ENCODE measurements at places on chromosomes 5 and 9. TPM values are rescaled to one million over a fixed set of nuclear protein-coding genes. Genes with fewer than 3 reads are reported as not detected.

- no peak for DNase-seq
- H3K27me3 ChIP-seq, result no peaks in the 10 kb centered on the region
- no peaks in the 10 kb centered on the region for H3K36me3 ChIP-seq
- no peak overlapping the region for H3K4me3 ChIP-seq
- peaks cover 11% of the 10 kb centered on the region for H3K4me1 ChIP-seq
- no peak overlapping the region for H3K27ac ChIP-seq
These were observed 37.8 kb downstream of the WDR36 start for GRCh38 chr5:111129938-111130337.

- DNase-seq, result no peak
- H3K27me3 ChIP-seq, result no peaks in the 10 kb centered on the region
These were observed 37.1 kb upstream of the NR3C1 start for GRCh38 chr5:143440448-143441115.

DNA sequence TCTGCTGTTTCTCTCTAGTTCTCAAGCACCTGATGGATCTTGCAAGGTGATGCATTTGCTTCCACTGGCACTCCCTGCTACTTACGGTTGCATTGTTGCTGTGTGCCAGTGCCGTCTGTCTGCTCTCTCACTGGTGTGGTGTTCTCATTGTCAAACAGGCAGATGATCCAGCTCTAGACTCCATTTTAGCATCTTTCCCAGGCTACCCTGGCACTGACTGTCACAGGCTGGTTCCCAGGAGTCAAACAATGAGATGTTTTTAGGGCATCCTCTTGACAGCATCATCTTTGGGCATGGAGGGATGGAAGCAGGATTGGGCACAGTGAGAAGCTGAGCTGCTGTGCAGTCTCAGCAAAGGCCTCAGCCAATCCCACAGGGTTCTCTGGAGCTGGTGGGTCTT lies 12.9 kb downstream of the MTRR start:
- no peak for DNase-seq
- peaks cover 2% of the 10 kb centered on the region for H3K4me1 ChIP-seq
- no peak overlapping the region for H3K4me3 ChIP-seq
- no peak overlapping the region for H3K27ac ChIP-seq
- H3K36me3 ChIP-seq, result no peaks in the 10 kb centered on the region

ADAMTSL1 gene
- 6.1 TPM for total RNA-seq

GRCh38 chr9:120886490-120886967 lies 9.5 kb upstream of the PHF19 start:
- peaks cover 1% of the 10 kb centered on the region for H3K4me1 ChIP-seq
- DNase-seq, result no peak
- no peak overlapping the region for H3K27ac ChIP-seq

DNA sequence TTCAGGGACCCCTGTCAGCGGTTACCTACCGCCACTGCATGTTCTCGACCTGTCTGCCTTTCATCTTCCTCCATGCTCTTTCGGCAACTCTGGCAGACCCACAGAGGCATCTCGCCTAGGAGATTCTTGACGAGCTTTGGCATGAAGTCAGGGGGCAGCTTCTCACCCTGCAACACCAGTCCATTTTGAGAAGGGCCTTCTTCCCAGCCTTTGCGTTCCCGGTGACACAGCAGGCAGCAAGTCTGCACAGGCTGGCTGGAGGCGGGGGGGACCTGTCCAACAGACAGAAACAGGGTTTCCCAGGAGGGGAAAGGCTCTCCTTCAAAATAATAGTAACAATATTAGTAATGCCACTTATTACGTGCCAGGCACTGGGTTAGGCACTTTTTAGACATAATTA lies 15.5 kb downstream of the FAM193B start:
- H3K4me3 ChIP-seq, result no peak overlapping the region
- no peaks in the 10 kb centered on the region for H3K27me3 ChIP-seq
- H3K27ac ChIP-seq, result no peak overlapping the region
- no peak for DNase-seq
- H3K4me1 ChIP-seq, result peaks cover 8% of the 10 kb centered on the region

- no peak for DNase-seq
- H3K36me3 ChIP-seq, result no peaks in the 10 kb centered on the region
- no peak overlapping the region for H3K27ac ChIP-seq
These were observed 1133.2 kb upstream of the CDH18 start for GRCh38 chr5:21121213-21121612.

DNA sequence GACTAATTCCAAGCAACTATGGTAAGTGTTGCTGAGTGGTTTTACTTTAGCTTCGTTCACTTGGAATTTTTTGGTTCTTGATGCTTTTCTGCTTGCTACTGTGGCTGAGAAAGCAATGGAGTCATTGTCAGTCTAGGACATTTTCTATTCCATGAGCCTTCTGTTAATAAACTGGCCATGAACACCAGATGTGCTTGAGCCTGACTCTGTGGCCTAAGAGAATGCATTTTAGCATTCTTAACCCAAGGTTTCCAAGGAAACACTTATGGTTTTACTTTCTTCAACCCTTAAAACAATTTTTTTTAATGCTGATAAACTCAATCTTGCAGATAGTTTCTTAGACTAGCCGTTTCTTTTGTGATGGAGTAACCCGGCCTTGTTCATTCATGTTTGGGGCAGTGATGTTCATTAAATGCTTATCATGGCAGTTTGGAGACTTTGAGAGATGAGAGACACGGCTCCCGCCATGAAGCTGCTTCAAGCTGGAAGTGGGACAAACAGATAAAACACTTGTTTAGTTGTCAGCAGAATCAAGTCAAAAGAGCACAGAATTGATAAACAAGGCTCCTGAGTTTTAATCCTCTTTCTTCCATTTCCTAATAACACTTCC lies 42.4 kb downstream of the OSTF1 start:
- DNase-seq, result no peak
- H3K27me3 ChIP-seq, result no peaks in the 10 kb centered on the region
- H3K4me3 ChIP-seq, result no peak overlapping the region
- no peaks in the 10 kb centered on the region for H3K4me1 ChIP-seq
- no peaks in the 10 kb centered on the region for H3K36me3 ChIP-seq
- no peak overlapping the region for H3K27ac ChIP-seq

- H3K27me3 ChIP-seq, result no peaks in the 10 kb centered on the region
- no peaks in the 10 kb centered on the region for H3K36me3 ChIP-seq
- no peak overlapping the region for H3K4me3 ChIP-seq
- H3K27ac ChIP-seq, result no peak overlapping the region
These were observed 6.6 kb downstream of the AK1 start for GRCh38 chr9:127870887-127871286.

JAKMIP2 gene
- 0.24 TPM for total RNA-seq

EGFL7 gene
- 38.1 TPM for total RNA-seq

SMIM32 gene
- total RNA-seq, result not detected

DNA sequence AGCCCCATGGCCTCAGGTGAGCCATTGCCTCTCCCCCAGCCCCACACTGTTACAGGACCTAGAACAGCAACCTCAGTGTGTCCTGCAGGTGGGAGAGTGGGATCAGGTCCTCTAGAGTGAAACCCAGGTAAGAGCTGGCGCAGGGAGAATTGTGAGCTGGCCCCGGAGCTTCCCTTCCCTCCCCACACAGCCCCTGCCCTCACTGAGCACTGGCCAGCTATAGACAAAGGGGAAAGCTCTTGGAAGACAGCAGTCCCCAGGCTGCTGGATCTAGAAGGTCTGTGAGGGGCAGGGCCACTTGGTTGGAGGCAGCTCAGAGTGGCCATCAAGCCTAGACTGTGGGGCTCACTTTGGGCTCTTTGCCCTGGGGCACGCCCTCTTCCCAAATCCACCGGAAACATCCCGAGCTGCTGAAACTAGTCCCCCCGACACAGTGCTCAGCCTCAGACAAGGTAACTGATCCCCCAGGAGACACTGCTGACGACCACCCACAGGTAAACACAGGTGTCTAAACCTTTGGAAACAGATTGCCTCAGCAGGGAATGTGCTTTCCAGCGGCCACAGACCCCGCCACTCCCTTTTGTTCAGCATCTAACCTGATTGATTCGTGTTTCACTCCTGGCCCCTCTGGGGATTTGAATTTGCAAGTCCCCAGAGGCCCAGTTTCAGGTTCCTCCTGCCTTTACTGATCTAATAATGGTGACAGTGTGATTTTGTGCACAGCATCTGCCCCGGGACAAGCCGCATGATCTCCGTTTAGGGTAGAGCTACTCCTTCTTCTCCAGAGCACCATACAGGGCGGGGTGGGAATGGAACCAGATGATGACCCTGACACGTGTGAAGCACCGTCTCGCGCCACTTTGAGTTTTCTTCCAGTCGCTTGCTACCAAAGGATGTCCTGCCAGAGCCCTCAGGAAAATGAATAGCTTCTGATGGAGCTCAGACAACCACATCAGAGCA lies 42.2 kb upstream of the ADAMTS2 start:
- no peak for DNase-seq
- H3K4me1 ChIP-seq, result no peaks in the 10 kb centered on the region
- H3K27ac ChIP-seq, result no peak overlapping the region
- no peaks in the 10 kb centered on the region for H3K36me3 ChIP-seq
- no peaks in the 10 kb centered on the region for H3K27me3 ChIP-seq

MARVELD2 gene
- total RNA-seq, result 0.83 TPM

HAVCR2 gene
- total RNA-seq, result 4.9 TPM

GRCh38 chr5:90865180-90865579 lies 306.6 kb downstream of the ADGRV1 start:
- no peak overlapping the region for H3K4me3 ChIP-seq
- no peak overlapping the region for H3K27ac ChIP-seq
- H3K4me1 ChIP-seq, result no peaks in the 10 kb centered on the region
- H3K27me3 ChIP-seq, result no peaks in the 10 kb centered on the region

LHFPL2 gene
- 45.1 TPM for total RNA-seq

DNA sequence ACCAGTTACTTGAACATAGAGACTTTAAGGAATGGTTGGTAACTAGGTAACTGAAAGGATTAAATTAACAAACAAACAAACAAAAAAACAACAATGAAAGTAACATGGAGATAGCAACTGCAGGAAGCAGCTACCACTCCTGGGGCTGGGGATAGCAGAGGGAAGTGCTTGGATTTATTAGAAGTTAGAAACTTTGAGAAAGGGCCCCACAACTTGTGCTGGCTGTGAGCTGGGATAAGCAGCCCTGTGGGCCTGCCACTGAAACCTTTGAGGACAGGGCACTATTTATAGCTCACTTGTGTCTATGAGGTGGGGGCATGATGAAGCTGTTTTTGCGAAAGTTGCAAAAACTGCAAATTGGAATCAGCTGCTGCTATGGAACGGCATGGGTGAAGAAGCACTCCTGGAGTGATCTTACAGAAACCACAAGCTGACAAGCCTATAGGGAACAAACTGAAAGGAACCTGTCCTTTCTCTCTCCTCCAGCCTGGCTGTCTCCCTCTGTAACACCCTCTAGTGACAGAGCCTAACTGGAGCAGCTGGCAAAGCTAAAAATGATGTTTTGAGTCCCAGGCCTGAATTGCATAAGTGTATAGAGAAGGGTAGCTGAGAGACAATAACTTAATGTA lies 91.4 kb upstream of the RANBP6 start:
- H3K27me3 ChIP-seq, result no peaks in the 10 kb centered on the region
- no peak overlapping the region for H3K27ac ChIP-seq
- no peaks in the 10 kb centered on the region for H3K36me3 ChIP-seq
- no peak overlapping the region for H3K4me3 ChIP-seq

DNA sequence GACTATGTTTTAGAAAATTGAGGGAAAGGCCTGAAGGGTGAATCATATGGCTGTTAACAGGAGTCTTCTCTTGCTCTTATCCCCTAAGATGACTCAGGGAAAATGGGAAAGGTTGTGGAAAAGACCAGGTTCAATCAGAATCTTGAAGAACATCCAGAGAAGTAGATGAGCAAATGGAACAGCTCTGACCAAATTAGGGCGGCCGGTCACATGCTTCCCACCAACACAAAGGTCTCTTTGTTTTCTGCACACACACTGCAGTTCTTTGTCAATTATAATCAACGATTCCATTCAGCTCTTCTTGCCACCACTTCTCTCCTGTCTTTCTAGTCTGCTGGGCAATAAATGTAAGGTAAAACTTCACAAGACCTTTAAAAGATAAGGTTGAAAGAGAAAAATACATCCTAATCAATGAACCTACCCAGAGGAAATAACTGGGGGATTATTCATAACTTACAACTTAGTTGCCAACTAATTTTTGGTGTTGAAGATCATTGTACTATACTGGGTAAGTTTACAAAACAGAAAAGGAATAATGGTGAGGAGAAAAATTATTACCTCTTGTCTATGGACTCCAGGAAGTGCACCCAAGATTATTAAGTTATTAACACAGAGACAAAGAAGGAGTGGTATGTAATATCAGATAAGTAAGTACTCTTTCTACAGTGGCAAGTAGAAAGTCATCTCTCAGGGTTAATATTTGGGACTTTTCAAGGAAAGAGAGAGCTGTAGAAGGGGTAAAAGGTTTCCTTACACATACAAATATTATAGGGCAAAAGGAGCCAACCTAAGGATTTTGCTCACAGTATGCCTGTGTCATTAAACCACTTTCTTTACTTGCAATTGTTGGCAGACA lies 441.9 kb upstream of the PIK3R1 start:
- H3K4me3 ChIP-seq, result no peak overlapping the region
- no peaks in the 10 kb centered on the region for H3K27me3 ChIP-seq
- no peaks in the 10 kb centered on the region for H3K4me1 ChIP-seq
- H3K36me3 ChIP-seq, result no peaks in the 10 kb centered on the region

DNA sequence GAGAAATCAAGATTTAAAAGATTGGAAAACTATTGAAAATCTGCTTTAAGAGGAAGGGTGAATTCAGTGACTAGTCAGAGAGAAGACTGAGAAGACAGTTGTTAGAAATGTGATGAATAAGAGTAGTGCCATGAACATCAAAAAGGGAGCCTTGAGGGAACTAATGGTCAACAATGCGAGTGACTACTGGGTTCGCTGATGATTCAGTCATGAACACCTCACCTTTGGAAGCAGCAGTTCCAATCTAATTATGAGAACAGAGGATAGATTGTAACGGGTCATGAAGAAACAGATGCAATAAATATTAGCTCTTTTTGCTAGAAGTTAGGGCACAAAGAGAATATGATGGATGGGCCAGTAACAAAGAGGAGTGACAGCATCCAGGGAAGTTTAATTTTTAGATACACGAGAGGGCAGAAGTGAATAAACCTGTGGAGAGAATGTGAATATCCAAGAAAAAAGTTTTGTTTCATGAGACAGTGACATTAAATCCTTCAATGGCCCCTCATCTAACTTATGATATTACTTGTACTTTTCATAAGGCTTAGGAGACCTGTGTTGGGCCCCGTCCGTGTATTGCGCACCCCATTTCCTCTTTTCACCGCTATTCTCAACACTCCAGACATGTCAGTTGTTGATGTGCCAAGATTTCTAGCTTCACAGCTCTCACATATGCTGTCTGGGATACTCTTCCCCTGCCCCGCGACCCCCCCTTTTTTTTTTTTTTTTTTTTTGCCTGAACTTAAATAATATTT lies 23.5 kb upstream of the IFNE start:
- no peak for DNase-seq
- no peaks in the 10 kb centered on the region for H3K27me3 ChIP-seq
- no peak overlapping the region for H3K4me3 ChIP-seq
- no peaks in the 10 kb centered on the region for H3K4me1 ChIP-seq

DNA sequence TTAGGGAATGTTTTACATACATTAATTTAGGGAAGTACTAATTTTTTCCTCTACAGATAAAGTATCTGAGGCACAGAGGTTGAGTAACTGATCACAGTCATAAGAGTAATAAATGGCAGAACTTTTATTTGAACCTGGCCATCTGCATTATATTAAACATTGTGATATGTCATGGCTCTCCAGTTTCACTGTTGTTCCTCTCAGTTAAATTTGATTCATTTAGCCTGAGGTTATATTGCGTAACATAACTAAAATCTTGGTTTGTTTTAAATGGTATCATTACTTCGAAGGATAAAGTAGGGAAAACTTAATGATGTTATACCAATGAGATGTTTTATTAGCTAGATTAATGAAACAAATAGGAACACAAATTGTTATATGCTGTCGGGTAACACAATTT lies 284.4 kb downstream of the KDM4C start:
- no peaks in the 10 kb centered on the region for H3K27me3 ChIP-seq
- H3K4me1 ChIP-seq, result no peaks in the 10 kb centered on the region
- H3K36me3 ChIP-seq, result no peaks in the 10 kb centered on the region
- no peak overlapping the region for H3K27ac ChIP-seq

VLDLR gene
- total RNA-seq, result 37.3 TPM
